Activated T-helper 1 cell treated with Interleukin-2 at 50 U/mL for 16 hours (primary cell): ENCODE measurements at places on chromosomes 13 and 19.
A peak's percentile ranks its signal among the peaks of the same experiment; 100 is the strongest.

- DNase-seq = no peak
Observed at GRCh38 chr13:97802213-97802612, 151.3 kb upstream of the IPO5 start.

- no peak for DNase-seq
Observed at GRCh38 chr13:71039440-71039839, 827.6 kb downstream of the DACH1 start.

DNA sequence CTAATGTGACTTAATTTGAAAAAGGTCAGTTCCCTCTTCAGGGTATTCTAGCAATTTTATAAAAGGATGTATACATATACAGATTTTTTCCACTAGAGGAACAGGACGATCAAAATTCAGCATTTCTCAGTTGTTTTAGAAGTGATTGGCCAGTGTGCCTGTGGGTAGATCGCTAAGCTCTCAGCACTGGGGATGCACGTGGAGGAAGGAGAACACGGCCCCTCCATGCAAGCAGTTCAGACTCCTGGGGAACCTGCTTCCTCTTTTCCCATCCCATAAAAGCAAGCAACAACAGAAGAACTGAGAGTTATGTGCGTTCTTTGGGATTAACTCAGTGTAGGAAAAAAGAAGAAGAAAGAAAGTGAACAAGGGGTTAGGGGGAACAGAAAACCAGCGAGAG lies 328.8 kb downstream of the FOXO1 start:
- DNase-seq = no peak

- no peak for DNase-seq
Observed at GRCh38 chr19:29789007-29789406, 22.8 kb upstream of the CCNE1 start.

- DNase-seq = no peak
Observed at GRCh38 chr13:41065078-41065477, 3.8 kb downstream of the WBP4 start.

DNA sequence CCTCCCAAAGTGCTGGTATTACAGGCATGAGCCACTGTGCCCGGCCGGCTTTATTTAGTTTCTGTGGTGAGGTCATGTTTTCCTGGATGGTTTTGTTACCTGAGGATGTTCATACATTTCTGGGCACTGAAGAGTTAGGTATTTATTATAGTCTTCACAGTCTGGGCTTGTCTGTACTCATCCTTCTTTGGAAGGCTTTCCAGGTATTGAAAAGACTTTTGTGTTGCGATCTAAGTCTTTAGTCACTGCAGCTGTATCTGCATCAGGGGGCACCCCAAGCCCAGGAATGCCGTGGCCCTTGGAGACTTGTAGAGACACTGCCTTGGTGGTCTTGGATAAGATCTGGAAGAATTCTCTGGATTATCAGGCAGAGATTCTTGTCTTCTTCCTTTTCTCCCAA lies 12.8 kb downstream of the BLOC1S3 start:
- DNase-seq = no peak

GRCh38 chr19:51124216-51124615 lies 490 bp upstream of the SIGLEC9 start:
- DNase-seq = no peak

GRCh38 chr13:26062853-26063444 lies 11.1 kb upstream of the SHISA2 start:
- no peak for DNase-seq

DNA sequence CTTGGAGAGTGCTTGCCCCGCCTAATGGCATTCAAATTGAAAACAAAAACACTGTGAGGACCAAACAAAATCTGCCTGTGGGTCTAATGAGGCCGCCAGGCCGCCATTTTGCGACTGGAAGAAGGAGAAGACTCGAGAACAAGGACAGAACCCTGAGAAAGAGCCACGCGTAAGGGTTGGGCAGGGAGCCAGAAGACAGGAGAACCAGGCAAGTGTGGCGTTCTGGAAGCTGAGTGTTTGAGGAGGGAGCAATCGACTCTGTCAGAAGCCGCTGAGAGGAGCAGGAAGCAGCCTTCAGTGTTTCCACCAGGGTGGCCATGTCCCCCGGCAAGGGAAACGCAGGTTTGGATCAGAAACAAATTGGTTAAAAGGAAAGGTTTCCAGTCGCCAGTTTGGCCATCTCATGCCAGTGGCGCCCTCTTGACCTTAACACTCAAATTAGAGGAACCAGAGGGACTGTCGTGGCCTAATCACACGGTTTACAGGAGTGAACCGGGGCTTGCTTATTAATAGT lies 10.2 kb upstream of the PTOV1 start:
- DNase-seq = no peak

GRCh38 chr19:16945762-16946465 lies 57.1 kb downstream of the F2RL3 start:
- DNase-seq = no peak

- no peak for DNase-seq
Observed at GRCh38 chr13:20442375-20442774, 83.3 kb downstream of the CRYL1 start.

DNA sequence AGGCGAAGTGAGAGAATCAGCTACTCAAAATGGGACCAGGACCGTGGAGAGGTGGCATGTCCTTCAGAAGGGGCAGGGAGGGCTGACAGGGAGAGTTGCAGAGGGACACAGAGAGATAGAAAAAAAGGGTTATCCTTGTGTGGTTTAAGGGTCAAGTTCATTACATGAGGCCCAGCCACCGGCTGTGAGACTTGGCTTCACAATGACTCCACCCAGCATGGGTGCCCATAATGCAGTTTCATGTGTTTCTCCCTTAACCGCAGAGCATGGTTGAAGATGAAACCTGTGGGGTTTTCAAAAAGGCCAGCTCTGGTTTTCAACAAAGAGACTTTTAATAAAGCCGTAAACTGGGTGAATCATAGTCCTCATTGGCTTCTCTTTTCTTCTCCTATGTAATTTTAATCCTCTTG lies 164.6 kb downstream of the KLF5 start:
- no peak for DNase-seq

DNA sequence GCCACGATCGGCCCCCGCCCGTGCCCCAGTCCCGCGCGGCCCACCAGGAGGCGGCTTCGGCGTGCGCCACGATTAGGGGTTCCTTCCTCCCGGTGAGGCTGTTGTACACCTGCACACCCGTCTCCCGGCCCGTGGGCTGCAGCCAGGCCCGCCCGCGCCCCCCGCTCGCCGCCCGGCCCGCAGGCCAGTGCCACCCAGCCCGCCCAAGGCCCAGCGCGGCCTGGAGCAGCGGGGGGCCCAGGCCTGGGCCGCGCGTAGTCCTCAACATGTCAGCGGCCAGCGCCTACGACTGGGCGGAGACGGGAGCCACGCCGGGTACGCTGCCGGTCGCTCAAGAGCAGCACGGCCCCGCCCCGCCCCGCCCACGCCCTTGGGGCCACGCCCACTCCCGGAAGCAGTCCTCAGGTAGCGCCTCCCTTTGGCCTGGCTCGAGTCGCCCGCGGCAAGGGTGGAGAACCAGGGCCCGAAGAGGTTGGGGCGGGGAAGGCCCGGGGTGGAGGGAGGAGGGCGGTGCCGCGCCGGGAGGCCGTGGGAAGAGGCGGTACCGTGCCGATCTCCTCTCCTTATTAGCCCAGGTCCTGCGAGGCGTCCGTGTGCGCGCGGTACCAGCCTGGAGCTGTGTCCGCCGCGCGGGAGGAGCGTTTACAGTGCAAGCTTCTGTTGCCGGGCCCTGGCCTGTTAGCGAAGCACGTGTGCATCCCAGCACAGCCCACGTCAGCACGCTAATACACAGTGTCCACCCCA lies at the start of gene CARS2:
Gene CARS2, minus strand, starts transcription at position 291 of the 744 bp plus-strand sequence. Its CDS starts 23 bp downstream, at position 268.
- DNase-seq = peak; percentile 89

DNA sequence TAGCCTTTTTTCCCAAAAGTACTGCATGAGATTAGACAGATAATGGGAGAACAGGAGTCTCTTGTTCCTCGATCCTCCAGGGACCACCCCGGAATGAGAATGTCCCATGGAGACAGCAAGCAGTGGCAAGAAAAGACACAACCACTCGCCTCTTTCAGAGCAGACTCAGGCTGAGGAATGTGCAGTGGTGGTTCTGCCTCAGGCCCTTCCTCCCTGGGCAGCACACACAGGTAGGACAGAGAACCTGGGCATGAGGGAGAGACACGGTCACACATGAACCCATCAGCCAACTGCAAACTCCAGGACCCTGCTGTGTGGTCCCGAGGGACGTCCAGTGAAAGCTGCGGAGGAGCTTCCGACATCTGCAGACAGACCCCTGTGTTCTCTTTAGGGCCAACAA lies 31.0 kb downstream of the CRYL1 start:
- no peak for DNase-seq

DNA sequence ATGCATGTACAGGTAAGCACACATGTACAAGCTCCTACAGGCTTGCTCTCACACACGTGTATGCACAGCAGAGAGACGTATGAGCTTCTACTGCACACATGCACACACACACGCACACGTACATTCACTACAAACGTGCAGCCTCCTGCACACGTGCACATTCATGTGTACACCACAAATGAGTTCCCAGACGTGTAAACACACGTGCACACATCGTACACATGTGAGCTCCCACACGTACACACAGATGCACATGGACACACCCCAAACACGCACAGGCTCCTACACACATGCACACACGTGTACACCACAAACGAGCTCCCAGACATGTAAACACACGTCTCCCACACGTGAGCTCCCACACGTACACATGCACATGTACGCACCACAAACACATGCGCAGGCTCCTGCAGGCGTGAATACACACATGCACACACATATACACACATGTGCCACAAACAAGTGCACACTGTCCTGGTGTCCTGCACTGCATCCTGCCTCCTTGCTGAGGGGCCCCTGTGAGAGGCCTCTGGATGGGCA lies 83.7 kb upstream of the MCF2L start:
- no peak for DNase-seq

GRCh38 chr19:40690050-40690692 lies at the start of gene NUMBL:
Gene NUMBL, minus strand, starts transcription at chr19:40690651. Its CDS starts 168 bp downstream, at chr19:40690483.
- DNase-seq = no peak

DNA sequence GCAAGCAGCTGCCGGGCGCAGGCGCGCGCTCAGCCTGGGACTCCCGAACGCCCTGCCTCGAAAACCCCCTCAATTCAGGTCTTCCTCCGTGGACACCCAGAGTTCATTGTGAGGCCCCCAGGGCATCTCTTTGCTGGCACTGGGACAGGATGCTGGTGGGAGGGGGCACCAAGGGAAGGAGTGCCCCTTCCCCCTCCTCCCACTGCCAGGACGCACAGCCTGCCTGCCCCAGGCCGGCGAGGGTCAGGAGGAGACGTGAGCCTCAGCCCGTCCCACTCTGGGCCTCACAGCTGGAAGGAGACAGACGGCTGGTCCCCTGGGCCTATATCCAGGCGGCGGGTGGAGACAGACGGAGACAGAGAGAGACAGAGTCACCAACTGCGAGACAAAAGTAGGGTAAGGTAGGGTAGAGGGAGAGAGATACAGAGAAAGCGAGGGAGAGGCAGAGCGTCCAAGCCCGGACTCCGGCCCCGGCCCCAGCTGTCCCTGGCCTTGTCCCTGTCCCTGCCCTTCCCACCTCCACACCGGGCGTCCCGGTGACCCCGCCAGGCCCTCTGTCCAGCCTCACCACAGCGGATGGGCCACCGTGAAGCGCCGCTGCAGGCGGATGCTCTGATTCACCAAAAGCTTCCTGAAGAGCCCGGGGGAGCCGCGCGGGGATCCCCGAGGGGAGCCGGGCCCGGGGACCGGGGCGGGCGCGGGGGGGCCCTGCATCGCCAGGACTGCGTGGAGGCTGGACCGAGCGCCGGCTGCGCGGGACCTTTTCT lies at the start of gene PDE4C:
Gene PDE4C, minus strand, starts transcription at position 737 of the 767 bp plus-strand sequence. Its CDS starts 23 bp downstream, at position 714.
- DNase-seq = no peak

DNA sequence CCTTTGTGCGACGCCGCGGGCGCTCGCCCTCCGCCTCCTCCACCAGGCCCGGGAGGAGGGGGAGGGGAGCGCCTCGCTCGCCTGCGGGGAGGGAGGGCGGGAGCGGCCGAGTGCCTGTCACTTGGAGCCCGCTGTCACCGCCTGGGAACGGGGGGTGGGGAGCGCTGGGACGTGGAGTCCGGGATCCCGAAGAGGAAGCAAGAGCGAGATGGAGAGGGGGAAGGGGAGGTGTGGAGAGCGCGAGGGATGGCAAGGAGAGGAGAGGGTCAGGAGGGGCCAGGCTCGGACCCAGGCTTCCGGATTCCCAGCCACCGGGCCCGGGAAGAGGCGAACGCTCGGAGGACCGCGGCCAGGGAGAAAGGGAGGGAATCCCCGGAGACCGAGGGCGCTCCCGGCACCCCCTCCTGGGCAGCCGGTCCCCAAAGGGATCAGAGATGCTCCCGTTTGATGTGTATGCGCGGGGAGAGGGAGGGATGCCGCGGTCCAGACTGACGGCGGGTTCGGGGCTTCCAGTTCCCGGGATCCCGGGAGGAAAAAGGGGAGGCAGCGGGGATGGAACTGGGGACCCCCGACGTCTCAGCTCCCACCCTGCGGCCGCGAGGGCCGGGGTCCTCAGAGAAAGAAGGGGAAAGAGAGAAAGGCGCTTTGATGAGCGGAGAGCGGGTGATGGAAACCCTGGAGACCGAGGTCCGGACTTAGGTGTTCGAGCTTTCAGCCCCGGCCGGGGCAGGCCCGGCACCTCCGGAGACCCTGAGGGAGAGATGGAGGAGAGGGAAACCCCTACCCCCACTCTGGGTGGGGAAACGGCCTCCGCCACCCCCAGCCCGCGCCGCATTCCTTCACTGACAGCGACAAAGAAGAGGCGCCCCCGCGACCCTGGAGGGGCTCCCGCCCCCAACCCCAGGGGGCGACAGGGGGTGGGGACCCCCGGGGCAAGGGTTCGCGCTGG lies 4.7 kb upstream of the DPF1 start:
- DNase-seq = no peak

- DNase-seq = no peak
Observed at GRCh38 chr13:79796136-79796535, 315.2 kb downstream of the NDFIP2 start.

GRCh38 chr19:15419413-15420025 lies 731 bp upstream of the AKAP8L start:
- no peak for DNase-seq

DNA sequence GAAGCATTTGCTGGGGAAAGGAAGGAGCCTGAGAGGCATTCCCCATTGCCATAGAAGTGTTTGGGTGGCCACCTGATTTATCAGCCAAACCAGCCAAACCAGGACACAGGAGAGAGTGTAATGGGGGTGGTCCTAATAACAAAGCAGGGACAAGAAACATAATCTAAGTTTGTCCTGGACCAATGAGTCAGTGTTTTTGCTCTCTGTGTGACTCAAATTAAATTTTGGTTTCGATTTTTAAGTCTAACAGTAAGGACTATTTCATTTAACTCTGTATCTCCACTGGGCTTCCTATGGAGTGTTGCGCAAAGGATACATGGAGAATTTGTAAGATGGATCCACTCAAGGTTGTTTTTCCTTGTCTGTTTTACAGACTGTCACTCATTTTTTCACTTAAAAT lies 19.5 kb upstream of the TRPC4 start:
- no peak for DNase-seq

- no peak for DNase-seq
Observed at GRCh38 chr19:35120492-35120891, 4.9 kb downstream of the FXYD3 start.

DNA sequence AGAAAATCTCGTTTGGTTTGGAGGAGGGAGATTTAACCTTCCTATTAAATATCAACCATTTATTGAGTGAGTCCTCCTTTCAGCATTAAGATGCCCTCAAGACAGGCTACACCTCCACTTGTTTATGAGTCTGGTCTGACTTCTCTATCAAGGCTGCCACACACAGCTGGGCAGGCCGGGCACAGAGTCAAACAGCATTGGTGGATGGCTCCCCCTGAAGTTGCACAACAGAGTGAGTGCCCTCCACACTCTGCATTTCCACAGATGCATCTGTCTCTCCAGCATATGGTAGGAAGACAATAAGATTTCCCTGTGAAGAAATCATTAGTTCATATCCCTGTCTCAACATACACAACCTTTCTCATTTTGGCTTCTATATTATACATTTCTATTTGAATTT lies 31.4 kb downstream of the PHF11 start:
- DNase-seq = no peak

- no peak for DNase-seq
Observed at GRCh38 chr19:30430206-30430734, 58.1 kb downstream of the ZNF536 start.

- no peak for DNase-seq
Observed at GRCh38 chr13:80924596-80924995, 583.7 kb upstream of the SPRY2 start.
